ENCODE measurements at places on chromosomes 13 and 19. TPM values are rescaled to one million over a fixed set of nuclear protein-coding genes. Genes with fewer than 3 reads are reported as not detected.

GRCh38 chr13:104592127-104592526 is 1525.9 kb upstream of the SLC10A2 start:
- H3K4me1 ChIP-seq: peaks cover 10% of the 10 kb centered on the region
- H3K27me3 ChIP-seq: no peaks in the 10 kb centered on the region
- H3K36me3 ChIP-seq: no peaks in the 10 kb centered on the region
- H3K27ac ChIP-seq: peak overlapping the region; percentile 29
- peak; percentile 25 for DNase-seq

The ZNF333 gene
- 21.9 TPM for total RNA-seq

DNA sequence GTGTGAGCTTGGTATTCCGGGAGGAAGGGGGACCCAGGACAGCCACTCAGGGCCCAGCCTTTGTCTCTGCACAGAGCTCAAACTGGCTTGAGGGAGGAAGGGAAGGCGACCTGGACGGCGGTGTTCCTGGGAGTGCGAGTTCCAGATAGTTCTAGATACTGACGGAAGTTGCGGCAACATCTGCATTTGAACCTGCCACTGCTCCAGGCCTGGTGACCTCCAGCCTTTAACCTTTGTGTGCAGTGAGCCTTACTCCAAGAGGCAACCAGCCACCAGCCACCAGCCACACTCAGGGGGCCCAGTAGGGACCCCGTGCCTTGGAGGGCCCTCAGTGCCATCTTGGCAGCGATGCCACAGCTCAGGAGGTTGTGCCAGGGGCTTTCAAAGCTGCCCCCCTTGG is 15.5 kb upstream of the ZBTB7A start:
- no peaks in the 10 kb centered on the region for H3K36me3 ChIP-seq
- no peak for DNase-seq
- H3K27ac ChIP-seq: no peak overlapping the region
- H3K4me3 ChIP-seq: no peak overlapping the region
- peaks cover 15% of the 10 kb centered on the region for H3K4me1 ChIP-seq

The SYCN gene
- 2.5 TPM for total RNA-seq

- H3K4me3 ChIP-seq: peak overlapping the region; percentile 89
- no peak for DNase-seq
- no peaks in the 10 kb centered on the region for H3K36me3 ChIP-seq
- peak overlapping the region; percentile 95 for H3K27ac ChIP-seq
- H3K27me3 ChIP-seq: no peaks in the 10 kb centered on the region
Measured at GRCh38 chr19:8446061-8446709, 1.4 kb downstream of the HNRNPM start.

The TMC4 gene
- total RNA-seq: 40.3 TPM

The LAIR1 gene
- 3.9 TPM for total RNA-seq

- H3K36me3 ChIP-seq: no peaks in the 10 kb centered on the region
- peak overlapping the region; percentile 32 for H3K4me3 ChIP-seq
- peak overlapping the region; percentile 97 for H3K27ac ChIP-seq
- no peak for DNase-seq
Measured at GRCh38 chr19:41428481-41428859, 1.3 kb upstream of the B3GNT8 start.

- H3K27ac ChIP-seq: peak overlapping the region; percentile 23
- no peak overlapping the region for H3K4me3 ChIP-seq
- peaks cover 8% of the 10 kb centered on the region for H3K4me1 ChIP-seq
Measured at GRCh38 chr19:46116121-46116520, 8.4 kb downstream of the IGFL3 start.

DNA sequence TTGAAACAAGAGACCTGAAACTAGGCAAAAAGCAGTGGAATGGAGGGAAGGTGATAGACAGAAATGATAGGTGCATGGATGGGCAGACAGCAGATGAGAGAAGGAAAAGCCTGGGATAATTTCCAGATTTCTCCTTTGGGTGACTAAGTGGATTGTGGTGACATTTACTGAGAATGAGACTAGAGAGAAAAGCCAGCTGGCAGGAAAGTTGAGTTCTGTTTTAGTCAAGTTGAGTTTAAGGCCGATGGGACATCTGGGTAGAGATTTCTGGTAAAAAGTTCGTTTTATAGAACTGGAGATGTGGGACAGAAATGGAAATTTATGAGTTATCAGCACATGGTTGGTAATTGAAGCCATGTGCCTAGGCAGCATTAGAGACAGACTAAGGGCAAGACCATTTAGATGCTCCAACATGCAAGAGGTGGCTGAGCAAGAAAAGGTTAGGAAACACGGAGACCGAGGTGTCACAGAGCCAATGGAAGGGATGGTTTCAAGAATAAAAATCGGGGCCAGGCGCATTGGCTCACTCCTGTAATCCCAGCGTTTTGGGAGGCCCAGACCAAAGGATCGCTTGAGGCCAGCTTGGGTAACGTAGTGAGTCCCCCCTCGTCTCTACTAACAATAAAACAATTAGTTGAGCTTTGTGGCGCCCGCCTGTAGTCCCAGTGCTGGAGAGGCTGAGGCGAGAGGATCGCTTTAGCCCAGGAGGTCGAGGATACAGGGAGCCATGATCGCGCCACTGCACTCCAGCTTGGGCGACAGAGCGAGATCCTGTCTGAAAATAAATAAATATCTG is 9.6 kb upstream of the DGKH start:
- H3K4me3 ChIP-seq: no peak overlapping the region
- H3K27ac ChIP-seq: peak overlapping the region; percentile 96
- H3K4me1 ChIP-seq: no peaks in the 10 kb centered on the region
- no peak for DNase-seq

DNA sequence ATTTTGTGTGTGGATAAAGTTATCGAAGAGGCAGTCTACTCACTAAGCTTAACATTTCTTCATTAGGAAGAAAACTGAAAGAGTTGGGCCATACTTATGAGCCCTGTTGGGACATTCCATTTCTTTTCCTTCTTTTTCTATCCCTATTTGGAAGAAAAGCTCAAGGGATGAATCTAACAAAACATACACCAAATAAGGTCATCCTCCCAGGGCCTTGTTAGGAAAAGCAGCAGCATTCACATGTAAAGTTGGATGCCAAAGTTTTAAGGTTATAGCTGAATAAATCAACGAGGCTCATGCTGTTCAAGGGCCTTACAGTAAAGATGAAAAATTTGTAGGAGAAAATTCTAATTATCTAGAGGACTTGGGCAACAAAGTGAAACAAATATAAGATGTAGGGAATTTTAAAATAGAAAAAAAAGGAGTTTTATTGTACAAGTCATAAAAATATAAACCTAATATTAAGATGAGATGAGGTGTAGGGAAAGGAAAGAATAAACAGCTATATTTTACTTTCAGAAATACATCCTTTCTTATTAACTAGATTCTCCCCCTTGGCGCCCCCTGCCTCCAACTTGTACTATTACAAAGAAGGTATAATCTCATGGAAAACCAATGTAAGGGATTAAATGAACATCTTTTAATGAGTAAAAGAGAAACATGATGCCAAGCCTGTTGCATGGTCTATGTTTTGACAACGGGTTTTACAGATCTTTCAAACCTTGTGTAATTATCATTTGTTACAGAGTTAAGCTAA is 160.4 kb downstream of the PCDH20 start:
- no peaks in the 10 kb centered on the region for H3K4me1 ChIP-seq
- DNase-seq: peak; percentile 12
- no peaks in the 10 kb centered on the region for H3K27me3 ChIP-seq
- H3K4me3 ChIP-seq: no peak overlapping the region
- no peak overlapping the region for H3K27ac ChIP-seq

GRCh38 chr13:102291587-102292218 is 110.1 kb downstream of the FGF14 start:
- no peak overlapping the region for H3K4me3 ChIP-seq
- H3K27me3 ChIP-seq: no peaks in the 10 kb centered on the region
- no peaks in the 10 kb centered on the region for H3K4me1 ChIP-seq

DNA sequence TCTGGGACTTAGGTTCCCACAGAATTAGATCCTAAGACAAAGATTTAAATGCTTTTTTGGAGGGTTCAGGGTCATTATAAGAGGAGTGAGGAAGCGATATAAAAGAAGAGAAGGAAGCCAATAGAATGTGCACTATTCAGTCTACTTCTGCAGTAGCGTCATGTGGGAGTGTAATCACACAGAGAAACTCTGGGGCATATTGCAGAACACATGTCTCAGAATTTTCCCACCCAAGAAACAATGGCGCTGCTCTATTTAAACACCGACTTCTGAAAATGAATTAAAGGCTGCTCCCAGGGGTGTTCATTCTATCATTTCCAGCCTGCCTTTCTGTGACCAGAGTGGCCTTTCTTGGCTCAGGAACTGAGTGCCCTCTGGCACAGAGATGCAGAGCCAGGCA is 617.6 kb downstream of the FGF9 start:
- no peaks in the 10 kb centered on the region for H3K36me3 ChIP-seq
- H3K27ac ChIP-seq: no peak overlapping the region
- H3K27me3 ChIP-seq: no peaks in the 10 kb centered on the region

The PPM1N gene
- 0.40 TPM for total RNA-seq

DNA sequence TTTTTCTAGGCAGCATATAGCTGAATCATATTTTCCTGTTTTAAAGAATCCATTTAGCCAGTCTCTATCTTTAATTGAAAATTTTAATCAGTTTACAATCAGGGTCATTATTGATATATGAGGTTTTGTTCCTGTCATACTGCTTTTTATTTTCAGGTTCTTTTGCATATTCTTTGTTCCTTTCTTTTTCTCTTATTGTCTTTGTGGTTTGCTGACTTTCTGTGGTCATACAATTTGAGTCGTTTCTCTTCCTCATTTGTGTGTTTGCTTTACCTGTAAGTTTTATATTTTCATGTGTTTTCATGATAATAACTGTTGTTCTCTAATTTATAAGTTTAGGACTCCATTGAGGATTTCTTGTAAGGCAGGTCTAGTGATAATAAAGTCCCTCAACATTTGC is 812.6 kb downstream of the DACH1 start:
- H3K27ac ChIP-seq: no peak overlapping the region
- no peaks in the 10 kb centered on the region for H3K4me1 ChIP-seq
- no peak overlapping the region for H3K4me3 ChIP-seq
- no peaks in the 10 kb centered on the region for H3K27me3 ChIP-seq

GRCh38 chr19:604355-604754 is 14.7 kb downstream of the HCN2 start:
- H3K36me3 ChIP-seq: no peaks in the 10 kb centered on the region
- no peaks in the 10 kb centered on the region for H3K4me1 ChIP-seq
- DNase-seq: no peak
- H3K27ac ChIP-seq: no peak overlapping the region

The ZNF667 gene
- total RNA-seq: 4.4 TPM

GRCh38 chr13:47226516-47226915 is 329.7 kb upstream of the HTR2A start:
- H3K36me3 ChIP-seq: no peaks in the 10 kb centered on the region
- DNase-seq: no peak
- H3K4me3 ChIP-seq: no peak overlapping the region
- H3K27ac ChIP-seq: no peak overlapping the region
- no peaks in the 10 kb centered on the region for H3K27me3 ChIP-seq
- no peaks in the 10 kb centered on the region for H3K4me1 ChIP-seq

DNA sequence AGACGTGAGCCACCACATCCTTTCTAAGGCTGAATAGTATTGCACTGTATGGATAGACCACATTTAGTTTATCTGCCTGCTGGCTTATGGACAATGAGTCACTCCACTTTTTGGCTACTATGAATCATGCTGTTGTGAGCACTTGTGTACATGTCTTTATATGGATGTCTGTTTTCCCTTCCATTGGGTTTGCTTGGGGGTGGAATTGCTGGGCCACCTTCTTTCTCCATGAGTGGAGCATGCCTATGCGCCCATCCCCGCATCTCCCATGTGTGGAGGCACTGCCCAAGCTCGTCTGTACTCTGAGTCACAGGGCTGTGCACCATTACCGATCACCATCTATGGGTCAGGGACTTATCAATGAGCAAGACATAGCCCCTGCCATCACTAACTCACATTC is 127.2 kb upstream of the GJB6 start:
- H3K4me1 ChIP-seq: peaks cover 6% of the 10 kb centered on the region
- no peaks in the 10 kb centered on the region for H3K27me3 ChIP-seq
- H3K27ac ChIP-seq: no peak overlapping the region
- no peak for DNase-seq
- H3K4me3 ChIP-seq: no peak overlapping the region

The ERICH4 gene
- total RNA-seq: 2.3 TPM

- no peak overlapping the region for H3K27ac ChIP-seq
- H3K4me3 ChIP-seq: no peak overlapping the region
- H3K4me1 ChIP-seq: no peaks in the 10 kb centered on the region
- DNase-seq: no peak
- peaks cover 8% of the 10 kb centered on the region for H3K27me3 ChIP-seq
- H3K36me3 ChIP-seq: no peaks in the 10 kb centered on the region
Measured at GRCh38 chr19:54325631-54326030, 12.7 kb upstream of the LILRA5 start.

The CLDN10 gene
- total RNA-seq: 0.83 TPM
